ENCODE measurements at places on chromosomes 6 and 20.

GRCh38 chr20:48839154-48839917 lies 11.5 kb upstream of the PREX1 start:
- DNase-seq = no peak

DNA sequence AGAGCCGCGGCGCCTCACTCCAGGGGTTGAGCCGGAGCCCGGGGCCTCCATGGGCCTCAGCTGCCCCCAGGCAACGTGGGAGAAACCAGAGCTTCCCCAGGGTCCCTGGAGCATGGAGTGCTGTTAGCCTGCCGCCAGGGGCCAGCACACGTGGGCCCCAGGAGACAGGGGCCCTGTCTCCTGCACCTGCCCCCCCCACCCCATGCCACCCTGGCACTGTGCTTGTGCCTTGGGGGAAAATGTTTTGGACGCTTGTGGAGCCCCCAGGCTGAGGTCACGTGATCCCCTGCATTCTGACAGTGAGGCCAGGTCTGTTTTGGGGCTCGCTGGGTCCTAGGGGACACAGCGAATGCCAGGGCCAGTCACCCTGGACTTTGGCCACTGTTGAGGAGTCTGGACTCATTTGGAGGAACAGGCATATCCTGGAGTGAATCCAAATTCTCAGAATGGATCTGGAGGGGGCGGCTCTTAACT lies 30.2 kb upstream of the MPC1 start:
- DNase-seq = no peak

GRCh38 chr6:12034837-12035236 lies 22.7 kb downstream of the HIVEP1 start:
- no peak for DNase-seq

DNA sequence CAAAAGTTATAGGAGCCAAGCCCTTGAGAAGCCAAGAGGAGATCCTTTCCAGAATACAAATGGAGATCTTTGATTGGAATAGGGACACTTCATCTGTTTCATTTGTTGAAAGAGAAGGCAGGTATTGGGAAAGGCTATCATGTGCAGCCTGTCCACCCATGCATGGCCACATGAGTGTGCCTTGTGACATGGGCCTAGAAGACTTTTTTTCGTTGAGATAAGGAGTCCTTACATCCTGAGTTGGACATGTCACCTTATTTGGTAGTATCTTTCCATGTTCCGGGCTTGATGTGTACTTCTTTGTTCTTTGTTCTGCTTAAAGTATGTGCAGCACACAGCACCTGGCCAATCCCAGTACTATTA lies 42.1 kb upstream of the SYNCRIP start:
- DNase-seq = no peak

GRCh38 chr6:150567380-150567779 lies 32.3 kb upstream of the PLEKHG1 start:
- DNase-seq = no peak
